ENCODE measurements at places on chromosomes 7 and 10.
A peak's percentile ranks its signal among the peaks of the same experiment; 100 is the strongest.

GRCh38 chr10:123573236-123574108, 92.7 kb upstream of the GPR26 start:
- no peak for DNase-seq

GRCh38 chr10:119120413-119120867, 16.5 kb downstream of the DENND10 start:
- no peak for DNase-seq

GRCh38 chr10:24237801-24238395, 29.0 kb downstream of the KIAA1217 start:
- no peak for DNase-seq

DNA sequence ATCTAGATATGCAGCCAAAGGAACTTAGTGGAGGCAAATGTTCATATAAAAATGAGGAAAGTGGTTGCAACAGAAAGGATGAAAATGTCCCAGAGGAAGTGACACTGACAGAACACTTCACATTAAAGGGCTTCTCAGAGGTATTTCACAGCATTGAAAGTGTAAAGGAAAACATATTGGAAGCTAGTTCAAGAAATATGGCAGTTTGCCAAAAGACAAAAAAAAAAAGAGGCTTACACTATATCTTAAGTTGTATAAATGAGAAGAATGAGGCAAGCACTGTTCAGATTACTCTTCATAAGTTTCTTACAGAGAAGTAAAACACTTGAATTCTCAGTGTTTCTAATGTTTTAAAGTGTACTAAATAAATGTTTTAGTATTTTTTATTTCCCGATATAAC, 20.1 kb downstream of the RUNDC3B start:
- DNase-seq, result peak; percentile 3

DNA sequence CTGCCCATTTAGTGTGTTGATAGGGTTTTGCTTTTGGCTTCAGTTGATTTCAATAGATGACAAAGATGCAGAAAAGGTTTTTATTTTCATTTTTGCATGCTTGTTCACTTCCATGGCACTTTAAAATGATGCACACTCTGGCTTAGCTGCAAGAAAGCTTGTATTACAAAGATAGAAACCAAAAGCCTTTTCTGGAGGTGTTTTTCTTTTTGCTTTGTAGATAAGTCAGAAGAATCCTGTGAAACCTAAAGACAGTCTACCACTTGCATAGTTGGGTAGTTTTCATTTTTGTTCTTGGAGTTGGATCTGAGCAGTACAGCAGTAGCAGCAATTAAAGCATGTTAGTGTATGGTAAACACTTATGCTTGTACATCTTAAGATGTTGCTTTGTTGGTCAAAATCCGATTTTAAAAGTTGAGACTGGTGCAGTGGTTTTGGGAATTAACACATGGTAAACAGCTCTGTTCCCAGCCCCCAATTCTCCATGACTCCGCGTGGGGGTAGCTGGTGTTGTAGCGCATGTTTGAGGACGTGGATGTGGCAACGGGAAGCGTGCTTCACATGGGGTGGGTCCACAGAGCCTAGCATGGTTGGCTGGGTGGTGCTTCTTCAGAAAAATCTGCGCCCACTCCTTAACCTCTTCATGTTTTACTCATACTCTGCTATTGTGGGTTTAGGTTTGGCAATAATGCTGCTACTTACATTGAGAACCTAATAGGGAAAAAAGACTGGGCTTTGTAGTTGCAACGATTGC, 19.8 kb downstream of the CCNY start:
- DNase-seq, result no peak

DNA sequence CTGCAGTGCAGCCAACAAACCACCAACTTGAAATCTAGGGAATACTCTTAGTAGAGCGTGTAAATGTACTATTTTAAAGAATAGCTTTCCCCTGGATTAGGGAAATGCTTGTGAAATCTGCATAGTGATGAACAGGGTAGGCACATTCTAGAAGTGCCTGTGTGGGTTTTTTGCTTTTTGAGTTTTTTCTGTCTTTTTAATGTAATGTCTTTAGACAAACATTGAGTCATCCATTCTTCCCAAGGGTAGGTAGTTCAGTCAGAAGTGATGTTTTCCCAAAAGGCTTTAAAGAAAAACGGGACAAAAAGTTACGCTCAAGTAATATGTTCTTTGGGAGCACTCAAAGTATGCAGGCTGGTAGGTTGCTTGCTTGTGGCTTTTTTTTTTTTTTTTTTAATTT, 130.0 kb downstream of the AUTS2 start:
- DNase-seq, result no peak

GRCh38 chr7:44077681-44078091, 4.6 kb downstream of the POLM start:
- DNase-seq, result no peak

All from muscle of leg (tissue), 16 donors.